ENCODE measurements at places on chromosomes 2 and 18. TPM values are rescaled to one million over a fixed set of nuclear protein-coding genes. Genes with fewer than 3 reads are reported as not detected.

GRCh38 chr2:10447300-10447894 is 730 bp downstream of the ODC1 start:
- peak overlapping the region; percentile 99 for H3K27ac ChIP-seq
- H3K36me3 ChIP-seq: no peaks in the 10 kb centered on the region
- H3K4me1 ChIP-seq: no peaks in the 10 kb centered on the region
- no peaks in the 10 kb centered on the region for H3K27me3 ChIP-seq

The DOCK10 gene
- total RNA-seq: 42.5 TPM

The RFX8 gene
- 0.36 TPM for total RNA-seq

The LIPG gene
- 3.9 TPM for total RNA-seq

The TDRD15 gene
- total RNA-seq: not detected

DNA sequence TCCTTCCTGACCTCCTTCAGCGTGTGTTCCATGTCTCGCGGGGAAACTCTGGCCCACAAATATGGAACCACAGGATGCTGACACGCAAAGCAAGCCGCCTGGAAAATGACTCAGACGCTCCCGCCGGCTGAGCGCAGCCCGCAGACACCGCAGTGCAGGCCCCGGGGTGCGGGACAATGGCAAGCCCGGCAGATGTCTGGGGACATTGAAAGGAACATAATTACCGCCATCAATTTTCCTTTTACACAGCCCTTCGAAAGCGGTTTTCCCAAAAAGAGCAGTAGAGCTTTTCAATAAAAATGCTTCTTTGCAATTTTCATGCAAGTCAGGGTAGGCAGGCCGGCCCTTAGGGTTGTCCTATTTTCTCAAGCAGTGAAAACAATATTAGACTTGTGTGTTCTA is 159.2 kb upstream of the SH3BP4 start:
- no peaks in the 10 kb centered on the region for H3K36me3 ChIP-seq
- H3K27me3 ChIP-seq: no peaks in the 10 kb centered on the region
- H3K27ac ChIP-seq: no peak overlapping the region
- no peak overlapping the region for H3K4me3 ChIP-seq
- peaks cover 2% of the 10 kb centered on the region for H3K4me1 ChIP-seq
- no peak for DNase-seq

The INHA gene
- total RNA-seq: 165 TPM

- H3K4me3 ChIP-seq: no peak overlapping the region
- no peaks in the 10 kb centered on the region for H3K36me3 ChIP-seq
- no peaks in the 10 kb centered on the region for H3K4me1 ChIP-seq
- no peak for DNase-seq
These were observed 156.8 kb downstream of the STK39 start for GRCh38 chr2:168090366-168091135.

The INHBB gene
- 4.3 TPM for total RNA-seq

GRCh38 chr2:68863996-68864395 is 7.2 kb downstream of the BMP10 start:
- H3K36me3 ChIP-seq: no peaks in the 10 kb centered on the region
- H3K4me1 ChIP-seq: no peaks in the 10 kb centered on the region
- no peak for DNase-seq
- no peaks in the 10 kb centered on the region for H3K27me3 ChIP-seq
- no peak overlapping the region for H3K4me3 ChIP-seq
- H3K27ac ChIP-seq: no peak overlapping the region
